T47D (cell line): ENCODE measurements at places on chromosomes 5 and 9.

- no peak for DNase-seq
Observed at GRCh38 chr5:142032150-142032549, 19.3 kb upstream of the GNPDA1 start.

- DNase-seq: no peak
Observed at GRCh38 chr5:133905424-133905823, 63.0 kb downstream of the C5orf15 start.

DNA sequence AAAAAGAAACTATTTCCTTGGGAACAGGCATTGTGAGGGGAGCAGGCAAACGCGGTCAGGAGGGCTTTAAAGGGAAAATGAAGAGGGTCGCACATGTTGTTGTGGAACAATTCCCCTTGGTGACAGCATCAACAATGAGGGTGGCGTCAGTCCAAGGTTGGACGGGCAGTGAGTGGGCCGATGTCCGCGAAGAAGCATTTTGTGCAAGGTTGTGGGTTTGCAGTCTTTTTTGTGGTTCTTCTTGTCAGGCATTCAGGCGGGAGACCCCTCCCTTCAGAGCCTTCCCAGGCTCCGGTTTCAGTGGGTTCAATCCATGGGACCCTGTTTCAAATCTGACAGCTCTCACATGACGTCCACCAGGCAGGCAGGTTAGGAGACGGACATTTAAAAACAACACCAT, 11.1 kb upstream of the SLC6A19 start:
- no peak for DNase-seq

- DNase-seq: no peak
Observed at GRCh38 chr5:24747327-24747726, 102.5 kb upstream of the CDH10 start.

- DNase-seq: no peak
Observed at GRCh38 chr5:31574772-31575171, 42.7 kb downstream of the C5orf22 start.

DNA sequence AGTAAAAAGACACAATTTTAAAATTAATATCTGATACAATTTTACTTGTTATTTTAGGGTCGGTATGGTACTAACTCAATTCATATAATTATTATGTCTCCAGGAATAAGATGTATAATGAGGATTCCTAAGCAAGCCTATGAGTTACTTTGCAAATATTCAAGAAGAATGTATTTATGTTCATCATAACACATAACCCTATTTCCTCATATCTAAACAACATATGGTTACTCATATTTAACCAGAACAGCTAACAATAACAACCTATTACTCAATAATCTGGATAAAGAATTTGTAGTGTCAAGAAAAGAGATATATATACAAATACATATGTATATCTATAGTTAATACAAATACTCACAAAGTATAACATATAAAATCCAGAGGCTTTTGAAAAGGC, 285.9 kb downstream of the ARL15 start:
- DNase-seq: no peak
